Caco-2 (cell line): ENCODE measurements at places on chromosomes 4 and X.

GRCh38 chr4:84651499-84651898, 68.6 kb downstream of the CDS1 start:
- no peak for DNase-seq

GRCh38 chr4:143643399-143643798, 57.1 kb downstream of the FREM3 start:
- no peak for DNase-seq

DNA sequence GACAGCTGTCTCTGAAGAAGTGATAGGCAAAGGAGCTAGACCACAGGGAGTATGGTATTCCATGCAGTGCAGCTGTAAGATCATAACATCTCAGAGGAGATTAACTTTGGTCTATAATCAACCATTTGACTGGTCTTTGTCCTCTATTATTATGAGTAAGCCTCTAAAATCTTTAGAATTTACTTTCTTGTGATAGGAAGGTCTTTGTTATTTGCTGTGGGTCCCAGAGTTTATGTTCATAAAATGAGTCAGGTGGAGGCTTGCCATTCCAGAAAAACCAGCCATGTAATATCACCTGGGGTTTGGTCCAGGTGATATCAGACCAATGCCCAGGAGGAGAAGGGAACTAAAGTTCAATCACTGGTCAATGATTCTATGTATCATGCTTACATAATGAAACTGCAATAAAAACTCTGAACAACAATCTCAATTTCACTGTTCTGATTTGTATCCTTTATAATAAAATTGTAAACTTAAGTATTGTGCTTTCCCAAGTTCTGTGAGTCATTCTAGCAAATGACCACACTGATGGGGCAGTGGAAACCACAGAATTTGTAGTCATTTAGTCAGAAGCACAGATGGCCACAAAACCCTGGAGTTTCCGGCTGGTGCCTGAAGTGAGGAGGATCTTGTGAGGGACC, 239.6 kb upstream of the TRAM1L1 start:
- DNase-seq = no peak

- peak; percentile 46 for DNase-seq
Observed at GRCh38 chrX:48083212-48083611, 11.8 kb upstream of the ZNF630 start.

DNA sequence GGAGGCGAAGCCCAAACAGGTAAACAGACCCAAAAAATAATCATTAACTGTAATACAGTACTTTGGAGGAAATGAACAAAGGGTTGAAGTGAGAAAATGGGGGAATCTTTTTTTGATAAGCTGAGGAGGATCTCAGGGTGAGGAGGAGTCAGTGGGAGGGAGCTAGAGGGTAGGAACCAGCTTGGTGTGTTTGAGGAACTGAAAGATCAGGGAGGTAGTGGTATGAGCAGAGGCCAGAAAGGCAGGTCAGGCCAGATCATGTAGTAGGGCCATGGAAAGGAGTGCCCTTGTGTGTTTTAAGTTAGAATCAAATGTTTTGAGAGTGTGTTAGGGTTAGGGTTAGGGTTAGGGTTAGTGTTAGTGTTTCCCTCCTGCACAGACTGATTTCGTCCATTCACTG, 48.8 kb downstream of the PPP2R2C start:
- no peak for DNase-seq

- DNase-seq = no peak
Observed at GRCh38 chr4:134544303-134544770, 342.7 kb upstream of the PABPC4L start.

DNA sequence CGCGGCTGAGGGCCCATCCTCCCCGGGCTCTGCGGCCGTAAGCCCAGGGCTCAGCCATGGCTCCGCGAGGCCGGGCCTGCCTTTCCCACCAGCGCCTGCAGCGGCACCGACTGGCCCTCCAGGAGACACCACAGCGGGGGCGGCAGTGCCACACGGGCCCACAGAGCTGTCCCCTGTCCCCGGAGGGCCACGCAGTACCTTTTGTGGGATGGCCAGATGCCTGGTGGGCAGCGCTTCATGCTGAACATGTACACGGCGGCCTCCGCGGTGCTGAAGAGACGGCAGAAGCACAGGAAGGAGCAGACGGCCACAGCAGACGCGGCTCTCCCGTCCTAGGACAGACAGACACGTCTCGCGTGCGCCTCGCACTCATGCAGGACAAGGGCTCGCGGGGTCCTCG, 50.4 kb downstream of the GAK start:
- no peak for DNase-seq

GRCh38 chr4:17476853-17477252, 35.0 kb downstream of the QDPR start:
- DNase-seq = no peak
